ENCODE measurements at places on chromosomes 2 and 18. TPM values are rescaled to one million over a fixed set of nuclear protein-coding genes. Genes with fewer than 3 reads are reported as not detected.

DNA sequence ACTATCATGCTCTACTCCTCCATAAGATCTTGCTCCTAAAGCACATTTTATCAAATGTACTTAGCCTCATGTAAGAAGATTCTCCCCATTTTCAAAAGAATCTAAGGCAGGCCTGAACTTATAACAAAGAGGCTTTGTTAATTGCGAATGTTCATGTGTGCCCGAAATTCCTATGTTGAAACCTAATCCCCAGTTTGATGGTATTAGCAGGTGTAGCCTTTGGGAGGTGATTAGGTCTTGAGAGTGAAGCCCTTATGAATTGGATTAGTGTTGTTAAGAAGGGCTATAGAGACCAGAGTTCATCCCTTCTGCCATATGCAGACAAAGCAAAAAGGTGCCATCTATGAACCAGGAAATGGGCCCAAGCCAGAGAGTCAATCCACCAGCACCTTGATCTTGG is 234.5 kb downstream of the PAX3 start:
- DNase-seq: no peak

DNA sequence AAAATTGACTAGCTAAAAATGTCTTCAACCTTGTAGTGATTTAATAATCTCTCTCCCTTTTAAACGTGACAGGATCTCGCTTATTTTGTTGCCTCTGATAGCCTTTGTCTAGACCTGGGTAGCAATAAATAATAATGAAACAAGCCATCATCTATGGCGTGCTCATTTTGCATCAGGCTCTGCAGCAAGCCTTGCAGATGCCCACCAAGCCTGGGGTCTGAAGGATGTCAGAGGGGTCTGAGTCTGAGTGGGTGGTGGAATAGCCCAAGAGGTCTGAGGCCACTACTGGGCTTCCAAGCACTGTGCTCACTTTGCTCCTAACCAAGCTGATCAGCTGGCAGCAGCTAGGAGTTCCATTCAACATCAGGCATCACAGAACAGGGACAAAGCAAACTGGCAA is 109.4 kb downstream of the GYPC start:
- DNase-seq: no peak

Gene RETSAT
- 26.0 TPM for polyA plus RNA-seq

- no peak for DNase-seq
Measured at GRCh38 chr18:5449858-5450509, 93.8 kb downstream of the EPB41L3 start.

Gene CCBE1
- 28.8 TPM for polyA plus RNA-seq

Gene EFEMP1
- 96.4 TPM for polyA plus RNA-seq

Gene METAP1D
- polyA plus RNA-seq: 10.9 TPM

DNA sequence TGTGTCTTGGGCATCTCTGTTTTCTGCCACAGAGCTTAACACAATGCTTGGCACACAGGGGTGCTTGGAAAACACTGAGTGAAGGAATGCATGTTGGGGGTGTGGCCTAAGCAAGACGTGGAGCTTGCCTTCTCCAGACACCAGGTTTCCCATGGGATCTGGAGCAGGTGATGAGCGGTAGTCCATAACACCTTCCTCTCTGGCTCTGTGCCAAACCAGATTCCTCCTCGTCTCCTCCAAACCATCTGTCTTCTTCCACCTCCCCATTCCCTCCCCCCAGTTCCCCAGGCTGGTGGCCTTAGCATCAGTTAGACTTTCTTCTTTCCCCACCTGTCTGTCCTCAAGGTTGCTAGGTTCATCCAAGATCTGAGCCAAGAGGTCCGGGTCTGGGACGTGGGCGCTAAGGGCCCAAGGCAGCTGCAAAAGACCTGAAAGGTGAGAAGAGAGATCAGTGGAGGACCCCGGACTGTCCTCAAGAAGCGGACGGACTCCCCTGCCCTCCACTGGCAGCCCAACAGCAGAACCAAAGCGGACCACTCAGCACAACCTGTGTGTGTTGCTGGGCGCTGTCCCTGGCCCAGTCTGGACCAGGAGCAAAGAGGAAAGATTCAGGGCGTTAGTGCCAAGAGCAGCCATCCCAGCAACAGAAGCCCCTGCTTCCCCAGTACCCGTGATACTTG is 1.2 kb upstream of the ITM2C start:
- DNase-seq: no peak

Measured in renal pelvis (tissue), 12 donors.